Dermis microvascular lymphatic vessel endothelial cell (primary cell): ENCODE measurements at places on chromosomes 3 and 15.

DNA sequence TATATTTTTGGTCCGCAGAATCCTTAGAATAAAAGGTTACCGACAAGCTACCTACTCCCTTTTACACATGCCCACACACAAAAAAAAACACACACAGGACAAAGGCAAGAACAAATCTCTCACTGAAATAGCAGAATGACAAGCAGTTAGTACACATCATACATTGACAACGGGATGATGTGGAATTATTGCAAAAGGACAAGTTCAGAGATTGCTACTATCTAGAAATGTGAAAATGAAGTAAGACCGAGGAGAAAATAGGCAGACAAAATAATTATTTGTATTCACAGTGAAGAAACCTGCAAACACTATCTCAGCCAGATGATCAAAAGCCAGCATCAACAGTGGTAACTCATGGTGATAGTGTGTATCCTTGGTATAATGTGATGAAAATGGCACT, 112.2 kb upstream of the C3orf80 start:
- no peak for DNase-seq

GRCh38 chr15:25773248-25773647, 89.9 kb downstream of the ATP10A start:
- no peak for DNase-seq

GRCh38 chr3:128395500-128396162, 71.1 kb downstream of the DNAJB8 start:
- DNase-seq: peak; percentile 34

- no peak for DNase-seq
These were observed 310.8 kb downstream of the SHQ1 start for GRCh38 chr3:72537448-72537847.

- DNase-seq: no peak
These were observed 8.8 kb upstream of the FBXO40 start for GRCh38 chr3:121584418-121584817.

DNA sequence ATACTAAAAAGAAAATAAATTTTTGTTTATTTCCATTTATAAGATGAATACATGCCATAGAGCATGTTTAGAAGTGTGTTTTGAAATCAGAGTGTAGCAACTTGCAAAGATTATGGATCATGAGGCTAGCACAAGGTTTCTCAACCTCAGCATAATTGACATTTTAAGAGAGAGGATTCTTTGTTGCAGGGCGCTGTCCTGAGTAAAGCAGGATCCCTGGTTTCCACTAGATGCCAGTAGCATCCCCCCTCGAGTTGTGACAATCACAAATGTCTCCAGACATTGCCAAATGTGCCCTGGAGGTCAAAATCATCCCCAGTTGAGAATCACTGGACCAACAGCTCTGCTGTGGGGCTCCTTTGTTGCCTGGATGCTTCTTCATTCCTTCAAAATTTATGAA, 128.5 kb upstream of the RBMS3 start:
- no peak for DNase-seq

- no peak for DNase-seq
These were observed 9.5 kb upstream of the SEMA7A start for GRCh38 chr15:74443100-74443909.

DNA sequence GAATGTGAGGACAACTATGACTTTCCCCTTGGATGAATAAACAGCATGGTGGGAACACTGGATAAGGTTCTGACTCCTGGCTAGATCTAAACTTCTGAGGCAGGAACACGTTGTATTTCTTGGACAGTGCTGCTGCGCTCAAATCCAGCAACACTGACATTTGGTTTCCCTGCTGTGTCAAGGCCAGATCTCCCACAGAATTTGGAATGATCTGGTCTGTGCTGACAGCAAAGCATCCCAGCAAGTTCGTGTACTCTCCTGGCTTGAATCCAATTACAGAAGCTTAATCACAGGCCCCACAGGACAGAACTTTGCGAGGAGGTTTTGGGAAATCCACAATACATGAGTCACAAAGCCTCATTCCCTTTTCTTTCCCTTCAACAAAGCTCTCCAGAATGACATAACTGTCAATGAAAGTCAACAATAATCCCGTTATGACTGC, 92.5 kb downstream of the ADAMTS9 start:
- DNase-seq: peak; percentile 97

DNA sequence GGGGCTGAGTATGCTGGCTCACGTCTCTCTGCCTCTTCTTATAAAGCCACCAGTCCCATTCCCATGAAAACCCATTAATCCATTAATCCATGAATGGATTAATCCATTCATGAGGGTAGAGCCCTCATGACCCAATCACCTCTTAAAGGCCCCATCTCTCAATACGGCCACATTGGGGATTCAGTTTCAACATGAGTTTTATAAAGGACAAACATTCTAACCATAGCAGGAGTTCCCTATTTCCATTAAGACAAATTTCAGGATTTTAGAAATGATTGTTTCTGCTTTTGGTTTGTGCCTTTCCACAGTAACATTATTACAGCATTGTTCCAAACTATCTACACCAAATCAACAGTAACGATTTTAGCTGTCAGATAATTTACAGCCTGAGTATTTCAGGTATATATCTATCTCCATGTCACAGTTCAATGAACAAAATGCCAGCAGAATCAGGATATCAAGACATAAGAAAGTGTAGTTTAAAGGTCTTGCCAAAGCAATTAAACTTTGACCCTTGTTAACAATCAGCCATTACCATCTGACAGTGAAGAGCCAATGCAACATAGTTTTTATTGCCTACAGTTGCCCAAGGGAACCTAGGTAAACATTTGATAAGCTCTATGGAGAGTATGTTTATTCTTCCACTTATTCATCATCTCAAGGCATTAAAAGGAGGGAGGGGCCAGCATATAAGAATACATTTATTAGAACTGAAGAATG, 3.8 kb downstream of the TSPAN3 start:
- DNase-seq: no peak

DNA sequence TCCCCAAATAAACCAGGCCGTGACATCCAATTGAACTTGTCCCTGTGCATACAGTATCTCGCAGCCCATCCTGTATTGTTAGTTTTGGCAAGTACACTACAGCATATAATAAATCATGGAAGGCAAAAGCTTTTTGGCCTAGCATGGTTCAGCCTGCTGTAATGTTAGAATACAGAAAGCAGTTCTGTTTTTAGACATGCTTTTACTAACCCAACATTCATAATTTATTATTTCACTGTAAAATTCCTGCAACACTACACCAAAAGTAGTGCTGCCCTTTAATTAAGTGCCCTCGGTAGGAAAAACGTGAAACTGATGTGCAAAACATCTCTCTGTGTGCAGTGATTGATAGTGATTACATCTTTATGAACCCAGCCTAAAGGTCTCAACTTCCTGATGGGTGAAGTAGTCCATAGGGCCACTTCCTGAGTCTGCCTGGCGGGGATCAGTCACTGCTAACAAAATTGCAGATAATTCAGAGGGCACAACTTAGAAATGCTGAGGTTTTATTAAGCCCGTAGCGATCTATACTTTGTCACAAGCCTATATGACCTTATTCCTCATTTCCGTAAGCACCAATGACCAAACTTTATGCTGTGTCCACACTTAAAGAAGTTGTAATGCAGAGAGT, 227.8 kb downstream of the CDIN1 start:
- peak; percentile 29 for DNase-seq
